ENCODE measurements at places on chromosomes 2 and 18.

DNA sequence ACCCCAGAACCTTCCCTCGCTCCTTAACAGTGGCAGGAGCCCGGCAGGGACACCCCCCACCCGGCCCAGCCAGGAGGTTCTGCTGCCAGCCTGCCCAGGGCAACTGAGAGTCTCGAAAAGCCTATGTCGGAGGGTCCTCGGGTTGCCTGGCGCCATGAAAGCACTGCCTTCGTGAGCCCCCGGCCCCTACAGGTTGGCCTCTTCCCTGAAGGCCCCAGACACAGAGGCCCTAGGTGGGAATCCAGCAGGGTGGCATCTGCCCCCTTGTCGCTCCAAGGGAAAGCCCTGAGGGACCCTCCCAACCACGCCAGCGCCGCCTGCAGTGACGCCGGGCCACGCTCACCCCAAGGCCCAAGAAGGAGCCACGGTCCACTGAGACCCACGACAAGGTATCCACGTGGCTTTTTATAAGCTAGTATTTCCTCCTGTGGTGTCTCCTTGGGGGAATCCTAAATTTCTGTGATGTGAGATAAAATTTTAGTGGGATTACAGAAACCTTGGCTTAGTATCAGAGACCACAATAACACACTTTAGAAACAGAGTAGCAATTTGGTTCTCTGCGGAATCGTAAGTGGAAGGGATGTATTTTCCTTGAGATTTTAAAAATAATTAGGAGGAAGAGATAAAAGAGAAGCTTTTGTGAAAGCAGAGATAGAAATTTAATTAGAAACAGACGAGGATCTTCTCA, 138.9 kb downstream of the HDAC4 start:
- no peak for DNase-seq

- no peak for DNase-seq
Observed at GRCh38 chr2:191150230-191150599, 579 bp downstream of the STAT4 start.

- no peak for DNase-seq
Observed at GRCh38 chr2:124563426-124563825, 538.3 kb downstream of the CNTNAP5 start.

DNA sequence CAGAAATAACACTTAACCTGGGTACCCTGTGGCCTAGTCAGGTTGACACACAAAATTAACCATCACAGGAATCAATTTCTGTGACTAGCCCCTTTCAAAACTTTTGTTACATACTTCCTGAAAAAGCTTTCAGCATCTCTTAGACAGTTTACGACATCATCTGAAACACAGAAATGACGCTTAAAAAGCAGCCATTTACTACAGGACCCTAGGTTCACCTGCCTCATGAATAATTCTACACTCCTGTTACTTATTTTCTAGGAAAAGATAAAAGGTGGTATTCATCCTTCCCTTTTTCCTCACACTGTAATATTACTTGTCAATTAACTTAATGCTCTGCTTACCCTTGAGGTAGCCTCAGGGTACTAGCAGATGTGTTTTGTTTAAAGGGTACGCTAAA, 388.4 kb downstream of the IRS1 start:
- DNase-seq, result no peak

DNA sequence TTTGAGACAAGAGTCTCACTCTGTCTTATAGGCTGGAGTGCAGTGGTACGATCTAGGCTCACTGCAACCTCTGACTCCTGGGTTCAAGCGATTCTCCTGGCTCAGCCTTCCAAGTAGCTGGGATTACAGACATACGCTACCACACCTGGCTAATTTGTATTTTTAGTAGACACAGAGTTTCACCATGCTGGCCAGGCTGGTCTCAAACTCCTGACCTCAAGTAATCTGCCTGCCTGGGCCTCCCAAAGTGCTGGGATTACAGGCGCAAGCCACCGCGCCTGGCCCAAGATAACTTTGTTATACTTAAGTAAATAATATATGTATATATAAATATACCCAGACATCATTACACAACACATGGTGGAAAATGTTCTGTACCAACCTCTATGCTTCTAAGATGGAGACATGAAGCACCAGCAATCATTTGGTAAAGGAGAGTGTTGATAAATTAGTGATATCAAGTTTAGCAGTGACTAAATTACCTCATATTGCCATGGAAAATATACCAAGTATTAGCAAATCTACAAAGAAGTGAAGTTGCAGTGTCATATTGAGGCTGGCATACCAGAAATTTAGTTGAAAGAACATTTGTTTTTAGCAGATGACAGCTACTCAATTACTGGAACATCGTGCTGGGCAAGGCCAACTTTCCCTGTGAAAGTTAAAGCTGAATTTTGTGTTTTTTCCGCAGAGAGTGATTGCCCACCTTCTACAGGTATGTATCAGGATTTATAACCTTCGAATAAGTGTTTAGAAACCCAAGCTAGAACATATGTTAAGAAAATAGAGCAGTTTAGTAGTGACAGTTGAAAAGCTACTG, 177.7 kb downstream of the MYCN start:
- no peak for DNase-seq

DNA sequence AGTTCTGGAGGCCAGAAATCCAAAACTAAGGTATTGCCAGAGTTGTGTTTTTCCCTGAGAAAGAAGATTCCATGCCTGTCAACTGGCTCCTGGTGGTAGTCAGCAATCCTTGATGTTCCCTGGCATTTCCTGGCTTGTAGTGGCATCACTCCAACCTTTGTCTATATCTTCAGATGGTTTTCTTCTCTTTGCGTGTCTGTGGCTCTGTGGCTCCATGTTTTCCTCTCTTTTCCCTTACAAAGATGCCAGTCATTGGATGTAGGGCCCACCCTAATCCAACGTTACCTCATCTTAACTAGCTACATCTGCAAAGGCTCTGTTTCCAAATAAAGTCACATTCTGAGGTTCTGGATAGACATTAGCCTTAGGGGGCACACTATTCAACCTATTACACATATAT, 41.8 kb downstream of the SLC14A1 start:
- DNase-seq, result no peak

DNA sequence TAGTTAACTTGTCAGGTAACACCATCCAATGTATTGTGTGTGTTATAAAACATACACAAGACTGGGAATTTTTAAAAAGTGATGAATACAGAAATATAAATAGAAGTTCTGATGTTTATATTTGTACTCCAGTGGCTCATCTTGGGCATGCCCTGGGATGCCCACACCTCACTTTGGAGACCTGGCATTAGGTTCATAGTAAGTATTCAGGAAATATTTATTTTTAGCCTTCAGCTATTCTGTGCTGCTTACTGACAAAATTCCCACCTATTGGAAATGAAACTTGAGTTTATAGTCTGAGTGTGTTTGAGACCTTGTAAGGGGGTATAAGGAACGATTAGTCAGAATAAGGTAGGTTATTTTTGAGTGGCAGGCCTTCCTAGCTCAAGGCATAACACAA, 67.5 kb downstream of the MYO1B start:
- DNase-seq, result no peak

- DNase-seq, result no peak
Observed at GRCh38 chr2:234467289-234467688, 29.6 kb downstream of the ARL4C start.

GRCh38 chr2:239557516-239557915, 156.7 kb upstream of the HDAC4 start:
- no peak for DNase-seq

DNA sequence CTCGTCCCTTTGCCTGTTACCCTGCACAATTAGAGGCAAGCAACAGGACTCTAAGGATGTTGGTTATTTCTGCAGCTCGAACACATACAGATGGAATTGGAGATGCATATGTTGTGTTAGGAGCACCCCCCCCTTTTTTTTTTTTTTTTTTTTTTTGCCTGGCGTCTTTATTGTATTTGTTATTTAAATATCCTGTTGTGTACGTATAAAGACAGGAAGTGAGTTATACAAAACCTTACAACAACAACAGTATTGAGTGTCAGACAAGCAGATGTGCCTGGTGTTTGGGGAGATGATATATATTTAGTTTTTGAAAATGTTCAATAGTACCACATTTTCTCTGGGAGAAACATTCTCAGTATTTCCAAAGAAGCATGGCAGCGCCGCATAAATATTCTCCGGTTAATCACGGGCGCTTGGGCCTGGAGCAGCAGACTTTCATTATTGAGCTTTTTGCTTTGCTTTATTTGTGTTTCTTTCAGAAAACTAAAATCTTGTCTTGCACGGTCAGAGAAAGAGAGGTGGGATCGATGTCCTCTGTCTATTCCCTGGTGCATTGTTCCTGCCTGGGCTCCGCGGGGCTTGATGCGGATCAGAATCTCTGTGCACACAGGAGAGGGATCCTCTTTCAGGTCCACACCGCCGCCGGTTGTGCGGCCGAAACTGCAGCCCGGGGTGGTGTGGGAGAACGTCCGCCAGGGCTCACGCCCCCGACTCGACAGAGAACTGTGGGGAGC, 23.2 kb upstream of the ZNF516 start:
- DNase-seq, result no peak

- DNase-seq, result no peak
Observed at GRCh38 chr2:196123679-196124373, 47.6 kb downstream of the STK17B start.

GRCh38 chr2:58377181-58377580, 136.1 kb upstream of the FANCL start:
- DNase-seq, result no peak

DNA sequence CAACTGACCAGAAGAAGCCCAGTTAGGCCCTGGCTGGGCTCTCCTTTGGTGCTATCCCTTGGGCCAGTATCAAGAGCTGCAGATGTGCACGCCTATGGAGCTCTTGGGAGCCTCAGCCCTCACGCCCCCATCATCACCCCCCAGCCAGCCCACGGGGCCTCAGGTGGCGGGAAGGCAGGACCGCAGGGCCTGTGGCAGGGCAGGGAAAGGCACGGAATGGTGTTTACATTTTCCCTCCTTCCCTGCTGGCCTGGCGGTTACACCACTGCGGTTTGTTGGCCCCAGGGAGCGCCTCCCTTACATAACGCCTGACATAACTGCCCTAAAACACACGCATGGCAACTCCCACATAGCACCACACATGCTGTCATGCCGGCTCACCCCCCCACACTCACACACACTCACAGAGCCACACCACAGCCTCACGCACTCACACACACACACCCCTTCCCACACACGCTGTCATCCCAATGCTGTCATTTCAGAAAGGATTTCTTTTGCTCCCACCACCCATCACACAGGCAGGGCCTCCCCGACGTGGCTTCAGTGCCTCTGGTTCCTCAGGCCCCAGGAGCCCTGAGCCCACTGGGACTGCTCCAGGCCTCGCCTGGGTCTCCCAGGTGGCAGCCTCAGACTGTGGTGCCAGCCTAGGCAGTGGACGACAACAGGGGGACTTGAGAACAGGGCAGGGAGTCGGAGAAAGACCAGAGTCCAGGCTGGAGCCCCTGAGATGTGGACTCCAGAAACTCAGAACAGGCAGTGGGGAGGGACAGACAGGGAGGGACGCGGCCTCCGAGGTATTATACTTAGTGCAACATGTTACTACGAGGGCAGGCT, 15.7 kb downstream of the ZFP36L2 start:
- DNase-seq, result no peak

- no peak for DNase-seq
Observed at GRCh38 chr18:43893001-43893637, 615.8 kb upstream of the SYT4 start.

GRCh38 chr2:170106102-170106840, 71.7 kb upstream of the MYO3B start:
- DNase-seq, result no peak

DNA sequence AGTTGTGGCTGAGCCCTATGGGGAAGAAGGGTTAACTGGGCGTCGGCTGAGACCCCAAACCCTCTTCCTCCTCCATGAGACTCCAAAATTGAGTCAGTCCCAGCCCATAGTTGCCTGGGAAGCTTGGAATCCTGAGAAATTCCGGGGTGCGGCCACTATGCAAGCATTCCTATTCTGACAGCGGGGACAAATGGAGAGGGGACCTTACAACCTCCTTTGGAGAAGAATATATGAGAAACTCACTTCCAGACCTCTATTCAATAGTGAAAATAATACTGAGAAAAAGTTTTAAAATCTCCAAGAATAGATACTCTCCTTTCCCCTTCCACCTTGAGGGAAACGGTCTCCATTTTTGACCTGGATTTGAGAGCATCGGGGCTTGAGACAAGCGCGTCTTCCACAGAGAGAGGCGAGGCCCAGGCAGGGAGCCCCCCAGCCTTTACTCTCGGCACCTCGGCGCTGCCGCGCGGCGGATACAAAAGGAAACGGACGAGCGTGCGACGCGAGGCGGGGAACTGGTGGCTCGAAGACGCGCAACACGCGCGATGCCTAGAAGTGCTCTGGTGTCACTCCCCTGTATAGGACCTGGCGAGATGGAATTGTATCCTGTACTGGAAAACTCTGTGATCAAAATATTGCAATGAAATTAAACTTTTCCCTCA, 11.1 kb downstream of the NR4A2 start:
- no peak for DNase-seq

- no peak for DNase-seq
Observed at GRCh38 chr2:28084564-28084963, 194.0 kb downstream of the BABAM2 start.

DNA sequence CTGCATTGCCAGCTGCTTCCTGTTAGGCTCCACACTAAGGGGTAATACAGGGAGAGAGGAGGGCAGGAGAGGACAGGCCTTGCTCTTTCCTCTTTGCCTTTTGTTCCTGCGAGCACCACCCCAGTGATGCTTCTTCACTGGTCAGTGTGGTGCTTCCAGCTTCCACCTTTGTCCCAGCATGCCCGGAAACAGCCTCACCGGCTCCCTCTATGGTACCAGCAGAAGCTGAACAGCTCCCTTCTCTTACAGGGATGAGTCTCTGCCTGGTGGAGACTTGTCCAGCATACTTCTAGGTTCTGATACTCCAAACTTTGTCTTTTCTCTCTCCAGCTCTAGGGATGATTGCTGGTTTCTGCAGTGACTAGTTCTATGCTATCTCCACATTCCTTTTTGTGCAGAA, 413.3 kb downstream of the TSN start:
- no peak for DNase-seq

DNA sequence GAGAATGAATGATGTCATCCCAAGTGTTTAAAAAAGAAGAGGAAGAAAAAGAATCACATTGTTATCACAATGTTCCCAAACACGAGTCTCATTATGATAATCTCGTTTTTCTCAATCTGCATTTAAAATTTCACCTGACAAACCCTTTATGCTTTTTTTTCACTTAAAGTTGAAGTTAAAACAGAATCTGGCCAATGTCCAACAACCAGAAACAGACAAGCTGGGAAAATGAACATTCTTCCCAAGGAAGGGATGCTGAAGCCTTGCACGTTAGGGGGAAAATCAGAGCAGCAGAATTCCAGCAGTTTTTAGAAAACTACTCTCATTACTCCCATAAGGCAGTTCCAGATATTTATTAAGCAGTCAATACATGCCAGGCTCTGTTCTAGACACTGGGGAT, 245.3 kb downstream of the TMEM182 start:
- no peak for DNase-seq

GRCh38 chr2:36147670-36148390, 207.7 kb upstream of the CRIM1 start:
- no peak for DNase-seq

GRCh38 chr2:176104316-176105077, 2.6 kb upstream of the HOXD11 start:
- no peak for DNase-seq

DNA sequence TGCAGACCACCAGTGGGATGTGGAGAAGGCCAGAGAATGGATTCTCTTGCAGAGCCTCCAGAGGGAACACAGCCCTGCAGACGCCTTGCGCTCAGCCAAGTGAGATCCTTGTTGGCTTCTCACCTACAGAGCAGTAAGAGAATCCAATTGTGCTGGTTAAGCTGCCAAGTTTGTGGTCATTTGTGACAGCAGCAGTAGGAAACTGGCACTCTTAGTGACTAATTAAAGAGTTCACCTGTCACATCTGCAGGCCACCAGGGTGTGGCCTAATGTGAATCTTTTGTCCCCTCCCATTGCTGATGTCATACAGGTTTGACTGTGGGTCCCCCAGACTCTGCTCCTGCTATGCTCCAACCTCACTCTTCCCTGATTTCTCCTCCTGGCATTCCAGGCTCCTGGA, 235.9 kb downstream of the TFCP2L1 start:
- no peak for DNase-seq

Measured in T follicular helper cell (primary cell).